ENCODE measurements at places on chromosomes 6 and 20.

- no peak for DNase-seq
Measured at GRCh38 chr20:44491635-44492395, 16.1 kb downstream of the TTPAL start.

DNA sequence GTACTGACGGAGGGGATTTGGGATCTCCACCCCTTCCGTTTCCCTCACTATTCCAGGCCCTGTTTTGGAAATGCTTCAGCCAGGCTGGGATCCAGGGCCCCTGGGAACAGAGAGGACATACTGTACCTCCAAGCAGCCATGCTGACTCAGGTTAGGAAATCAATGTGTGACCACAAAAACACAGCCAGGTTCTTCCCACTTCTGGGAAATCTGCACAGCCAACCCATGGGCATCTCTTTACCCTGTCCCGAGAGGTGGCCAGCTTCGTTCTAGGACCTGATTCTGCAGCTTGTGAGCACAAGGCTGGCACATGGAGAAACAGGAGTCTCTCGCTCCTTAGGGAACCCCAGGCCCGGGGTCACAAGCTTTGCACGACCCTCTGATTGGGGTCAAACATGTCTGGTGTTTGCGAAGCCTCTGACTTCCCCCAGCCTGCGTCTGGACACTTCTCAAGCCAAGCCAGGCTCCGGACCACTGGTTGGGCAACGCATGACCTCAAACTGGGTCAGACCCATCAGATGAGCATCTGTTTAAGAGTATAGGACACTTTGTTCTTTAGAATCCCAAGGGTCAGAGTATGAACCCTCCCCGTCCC lies 8.3 kb upstream of the TTPAL start:
- no peak for DNase-seq

GRCh38 chr20:1810572-1810925 lies 84.7 kb upstream of the SIRPA start:
- no peak for DNase-seq

- DNase-seq: no peak
Measured at GRCh38 chr6:29777310-29777709, 50.3 kb upstream of the HLA-G start.

DNA sequence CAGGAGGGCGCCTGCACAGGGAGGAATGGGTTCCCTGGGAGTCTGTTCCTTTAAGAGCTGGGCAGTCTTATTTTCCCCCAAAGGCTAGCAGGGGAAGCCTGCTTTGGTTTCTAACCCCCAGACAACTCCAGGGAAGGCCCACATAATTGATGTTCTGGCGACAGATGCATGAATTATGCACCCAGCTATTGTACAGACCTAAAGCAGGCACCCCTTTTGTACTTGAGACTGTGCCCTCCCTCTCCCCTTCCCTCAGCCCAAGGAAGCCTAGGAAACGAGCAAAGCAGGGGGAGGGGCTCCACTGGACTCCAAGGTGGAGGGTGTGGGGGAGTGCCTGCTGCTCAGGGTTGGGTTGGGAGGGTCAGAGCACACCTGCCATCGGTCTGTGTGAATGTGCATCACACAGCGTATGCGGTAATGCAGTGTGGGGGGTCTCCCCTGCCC lies 102.1 kb downstream of the KCNB1 start:
- no peak for DNase-seq

DNA sequence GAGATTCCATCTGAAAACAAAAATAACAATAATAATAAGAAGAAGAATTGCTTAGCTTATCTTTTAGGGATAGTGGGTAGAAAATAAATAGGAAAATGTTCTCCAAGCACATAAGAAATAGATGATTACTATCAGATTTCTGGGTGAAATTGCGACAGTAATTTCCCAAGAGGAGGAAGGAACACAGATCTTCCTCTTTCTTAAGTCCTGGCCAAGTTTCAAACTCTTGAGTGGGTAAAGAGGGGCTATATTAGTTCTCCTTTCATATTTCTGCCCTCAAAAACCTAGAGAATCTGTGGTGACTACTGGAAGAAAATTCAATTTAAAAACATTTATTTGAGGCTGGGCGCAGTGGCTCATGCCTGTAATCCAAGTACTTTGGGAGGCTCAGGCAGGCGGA lies 63.7 kb downstream of the PHACTR2 start:
- DNase-seq: no peak

DNA sequence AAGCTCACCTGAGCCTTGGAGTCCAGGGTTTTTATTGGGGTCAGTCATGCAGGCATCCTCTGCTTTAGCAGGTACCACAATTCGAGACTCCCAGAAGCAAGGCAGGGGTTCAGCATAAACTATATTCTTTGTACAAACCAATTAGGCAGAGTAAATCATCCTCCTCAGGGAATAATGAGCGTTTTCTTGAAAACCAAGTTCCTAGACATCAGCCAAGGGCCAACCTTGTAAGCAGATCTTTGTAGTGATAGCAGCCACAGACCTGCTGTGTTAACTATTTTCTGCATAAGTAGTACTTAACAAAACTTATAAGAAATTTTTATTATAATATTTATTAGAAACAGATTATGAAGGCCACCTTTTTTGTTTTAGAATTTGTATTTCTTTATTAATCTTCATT lies 74.7 kb downstream of the STXBP5 start:
- DNase-seq: no peak

- no peak for DNase-seq
Measured at GRCh38 chr6:111487661-111488060, 4.6 kb upstream of the REV3L start.

GRCh38 chr6:135212020-135212806 lies 31.1 kb downstream of the MYB start:
- DNase-seq: no peak

DNA sequence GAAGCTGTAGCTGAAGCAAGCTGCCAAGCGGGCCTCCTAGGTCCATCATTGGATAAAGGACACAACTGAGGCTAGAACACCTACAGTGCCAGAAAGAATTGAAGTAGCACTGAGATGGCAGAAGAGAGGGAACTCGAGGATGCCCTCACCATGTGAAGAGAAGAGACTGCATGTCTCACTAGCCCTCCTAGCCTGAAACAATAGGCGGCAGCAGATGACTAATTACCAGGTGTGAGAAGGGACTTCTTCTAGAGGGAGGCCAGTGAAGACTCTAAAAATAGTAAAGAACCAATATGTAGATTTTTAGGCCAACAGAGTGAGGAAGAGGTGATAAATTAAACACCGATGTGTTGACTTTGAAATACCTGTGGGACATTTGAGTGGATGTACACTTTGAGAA lies 50.3 kb downstream of the LGSN start:
- DNase-seq: no peak

DNA sequence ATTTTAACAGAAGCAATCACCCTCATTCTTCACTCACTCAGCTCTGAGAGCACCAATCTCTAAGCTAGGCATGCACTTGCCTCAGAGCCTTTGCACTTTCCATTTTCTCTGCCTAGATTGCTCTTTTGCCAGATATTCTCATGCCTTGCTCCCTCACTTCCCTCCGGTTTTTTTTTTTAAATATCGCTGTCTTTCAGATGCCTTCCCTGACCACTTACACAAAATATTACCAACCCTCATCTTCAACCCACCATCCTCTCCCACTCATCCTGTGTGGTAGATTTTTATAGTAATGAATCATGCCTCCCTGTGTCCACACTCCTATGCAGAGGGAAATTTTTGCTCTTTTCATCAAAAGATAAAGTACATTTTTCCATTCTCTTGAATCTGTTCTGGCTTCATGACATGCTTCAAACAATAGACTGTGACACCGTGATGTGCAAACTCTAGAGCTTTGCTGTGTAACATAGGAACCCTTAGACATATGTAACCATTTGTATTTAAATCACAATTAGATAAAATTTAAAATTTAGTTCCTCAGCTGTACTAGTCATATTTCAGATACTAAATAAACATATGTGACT lies 437.1 kb downstream of the UTRN start:
- DNase-seq: no peak

- no peak for DNase-seq
Measured at GRCh38 chr6:15911753-15912504, 217.0 kb upstream of the MYLIP start.

DNA sequence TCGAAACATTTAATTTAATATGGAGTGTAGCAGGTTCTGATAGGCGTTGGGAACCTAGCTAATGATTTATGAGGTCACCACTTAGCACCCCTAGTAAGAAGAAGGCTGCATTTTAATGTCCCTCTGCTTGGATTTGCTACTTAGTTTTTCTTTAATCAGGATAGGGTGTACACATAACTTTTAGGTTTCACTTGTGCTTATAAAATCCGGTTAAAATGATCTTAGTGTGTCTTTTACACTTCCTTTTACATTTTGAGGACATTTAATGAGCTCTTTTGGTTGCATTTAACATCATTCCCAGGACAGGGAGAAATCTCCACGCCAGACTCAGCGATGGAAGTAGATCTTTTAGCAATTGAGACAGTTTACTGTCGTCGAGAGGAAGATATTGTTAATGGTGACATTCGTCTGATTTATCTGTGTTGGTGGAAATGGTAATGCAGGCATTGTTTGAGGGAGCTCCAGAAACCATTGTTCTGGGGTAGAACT lies 5.6 kb downstream of the TFAP2A start:
- no peak for DNase-seq

DNA sequence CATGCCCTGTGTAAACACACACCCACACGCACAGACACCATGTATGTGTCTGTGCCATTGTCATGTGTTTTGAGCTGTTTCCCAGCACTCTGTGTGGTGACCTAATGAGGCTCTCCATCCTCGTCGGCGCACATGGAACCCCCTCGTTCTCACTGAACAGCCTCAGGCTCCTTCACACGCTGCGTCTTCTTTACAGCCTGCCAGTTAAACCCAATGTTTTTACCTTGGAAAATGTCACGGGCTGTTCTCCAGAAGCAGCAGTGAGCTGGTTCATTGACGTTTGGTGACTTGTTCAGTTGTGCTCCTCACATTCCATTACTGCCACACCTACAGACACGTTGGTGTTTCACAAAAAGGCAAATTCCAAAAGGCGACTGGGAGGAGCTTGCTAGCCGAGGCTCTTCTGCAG lies 201.0 kb upstream of the FOXQ1 start:
- no peak for DNase-seq

DNA sequence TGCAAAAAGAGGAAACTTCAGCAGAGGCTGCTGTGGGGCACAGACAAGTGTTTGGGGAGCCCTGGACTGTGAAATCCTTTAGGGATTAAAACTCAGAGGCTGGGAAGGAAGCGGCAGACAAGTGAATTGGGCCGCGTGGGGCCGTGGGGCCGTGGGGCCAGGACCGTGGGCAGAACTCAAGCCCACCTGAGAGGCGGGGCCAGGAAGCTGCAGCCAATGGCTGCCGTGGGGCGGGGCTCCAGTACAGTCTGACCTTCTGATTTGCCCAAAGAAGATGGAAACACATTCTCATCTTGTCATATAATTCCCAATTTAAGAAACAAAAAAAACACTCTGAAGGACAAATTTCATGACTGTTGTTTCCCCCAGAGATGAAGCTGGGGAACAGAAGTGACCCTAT lies 55.4 kb downstream of the ANKRD60 start:
- no peak for DNase-seq

DNA sequence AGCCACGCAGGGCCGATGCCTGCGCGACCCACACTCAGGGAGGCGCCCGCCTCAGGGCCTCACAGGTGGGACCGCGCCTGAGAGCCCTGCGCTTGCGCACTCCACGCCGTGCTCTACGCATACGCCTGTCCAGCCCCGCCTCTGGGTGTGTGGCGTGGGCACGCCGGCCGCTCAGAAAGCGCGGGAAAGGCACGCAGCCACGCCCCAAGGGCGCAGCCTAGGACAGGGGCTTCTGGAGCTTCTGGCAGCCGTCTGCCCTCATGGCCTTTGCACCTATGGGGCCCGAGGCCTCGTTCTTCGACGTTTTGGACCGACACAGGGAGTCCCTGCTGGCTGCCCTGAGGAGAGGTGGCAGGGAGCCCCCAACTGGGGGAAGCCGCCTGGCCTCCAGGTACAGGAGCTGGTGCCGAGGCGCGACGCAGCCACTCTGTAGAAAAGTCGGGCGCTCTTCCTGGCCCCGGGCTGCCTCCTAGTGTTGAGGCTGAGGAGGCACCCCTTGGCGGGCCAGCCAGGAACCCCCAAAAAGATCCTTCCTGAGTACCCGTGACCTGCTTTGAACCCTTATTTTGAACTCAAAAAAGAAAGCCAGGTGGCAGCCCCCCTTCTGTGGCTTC lies at the start of gene SPO11:
Gene SPO11, plus strand, starts transcription at position 196 of the 614 bp plus-strand sequence. Its CDS starts 65 bp downstream, at position 261.
- no peak for DNase-seq

DNA sequence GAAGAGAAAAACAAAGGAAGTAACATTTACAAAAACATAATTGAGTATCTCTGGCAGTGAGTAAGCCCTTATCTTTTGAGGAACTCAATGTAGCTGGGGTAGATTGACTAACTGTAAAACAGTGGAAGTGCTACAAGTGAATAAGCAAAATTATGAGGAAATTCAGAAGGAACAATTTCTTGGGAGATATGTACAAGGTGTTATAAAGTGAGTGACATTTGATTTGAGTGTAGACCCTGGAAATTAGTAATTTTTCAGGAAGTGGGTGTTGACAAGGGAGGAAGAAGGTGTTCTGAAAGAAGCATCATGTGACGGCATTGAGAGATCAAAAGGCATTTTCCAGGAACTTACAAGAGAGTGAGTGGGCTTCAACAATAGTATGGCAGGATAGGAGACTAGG lies 22.2 kb downstream of the XRN2 start:
- no peak for DNase-seq

DNA sequence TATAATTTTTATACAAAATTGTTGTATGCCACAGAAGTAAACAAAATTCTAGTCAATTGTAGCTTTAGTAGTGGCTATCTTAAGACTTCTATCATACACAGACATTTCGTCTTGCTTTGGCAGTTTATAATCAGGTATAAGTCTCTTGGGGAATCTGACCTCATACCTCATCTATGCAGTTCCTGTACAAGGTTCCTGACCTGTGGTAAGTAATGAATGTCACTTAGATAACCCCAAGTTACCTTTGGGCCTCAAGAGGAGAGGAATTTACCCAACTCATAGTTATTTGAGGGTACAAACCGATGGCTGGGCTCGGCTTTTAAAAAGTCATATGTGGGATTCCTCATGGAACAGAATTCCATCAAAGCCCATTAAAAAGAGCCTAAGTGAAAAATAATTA lies 58.8 kb upstream of the UNC93A start:
- no peak for DNase-seq

DNA sequence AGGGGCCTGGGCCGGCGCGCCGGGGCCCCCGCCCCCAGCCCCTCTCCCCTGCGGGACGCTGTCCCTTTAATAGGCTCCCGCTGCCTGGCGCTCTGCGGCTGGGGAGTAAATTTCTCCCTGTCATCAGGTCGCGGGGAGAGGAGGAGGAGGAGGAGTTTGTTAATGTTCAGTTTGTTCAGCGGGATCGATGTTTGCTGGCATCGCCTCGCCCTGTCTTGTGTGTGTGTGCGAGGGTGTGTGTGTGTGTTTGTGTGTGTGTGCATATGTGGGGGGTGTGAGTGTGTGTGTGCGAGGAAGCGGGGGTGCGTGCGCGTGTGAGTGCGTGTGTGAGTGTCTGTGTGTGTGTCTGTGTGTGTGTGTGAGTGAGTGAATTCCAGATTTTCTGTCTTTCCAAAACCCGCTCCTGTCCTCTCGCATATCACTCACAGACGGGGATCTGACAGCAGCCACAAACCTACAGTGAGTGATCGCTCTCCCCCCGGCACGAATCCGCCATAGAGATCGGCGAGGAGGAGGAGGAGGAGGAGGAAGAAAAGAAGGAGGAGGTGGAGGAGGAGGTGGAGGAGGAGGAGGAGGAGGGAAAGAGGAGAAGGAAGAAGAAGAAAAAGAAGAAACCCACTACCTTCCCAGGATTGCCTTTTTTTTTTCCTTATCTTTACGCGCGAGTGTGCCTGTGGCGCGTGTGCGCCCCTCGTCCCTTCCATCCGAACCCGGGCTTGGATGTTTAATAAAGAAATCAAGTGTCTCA lies at the start of gene TSHZ2:
Gene TSHZ2, plus strand, starts transcription at position 169 of the 748 bp plus-strand sequence. CDS start 936 bp downstream, outside the sequence.
- peak; percentile 86 for DNase-seq
